ENCODE measurements at places on chromosomes 11 and 22. TPM values are rescaled to one million over a fixed set of nuclear protein-coding genes. Genes with fewer than 3 reads are reported as not detected.
A peak's percentile ranks its signal among the peaks of the same experiment; 100 is the strongest.

LMNTD2 gene
- polyA plus RNA-seq, result 1.1 TPM

SNX32 gene
- polyA plus RNA-seq, result 0.32 TPM

TAGLN gene
- polyA plus RNA-seq, result 0.39 TPM

KCNE3 gene
- polyA plus RNA-seq, result not detected

DNA sequence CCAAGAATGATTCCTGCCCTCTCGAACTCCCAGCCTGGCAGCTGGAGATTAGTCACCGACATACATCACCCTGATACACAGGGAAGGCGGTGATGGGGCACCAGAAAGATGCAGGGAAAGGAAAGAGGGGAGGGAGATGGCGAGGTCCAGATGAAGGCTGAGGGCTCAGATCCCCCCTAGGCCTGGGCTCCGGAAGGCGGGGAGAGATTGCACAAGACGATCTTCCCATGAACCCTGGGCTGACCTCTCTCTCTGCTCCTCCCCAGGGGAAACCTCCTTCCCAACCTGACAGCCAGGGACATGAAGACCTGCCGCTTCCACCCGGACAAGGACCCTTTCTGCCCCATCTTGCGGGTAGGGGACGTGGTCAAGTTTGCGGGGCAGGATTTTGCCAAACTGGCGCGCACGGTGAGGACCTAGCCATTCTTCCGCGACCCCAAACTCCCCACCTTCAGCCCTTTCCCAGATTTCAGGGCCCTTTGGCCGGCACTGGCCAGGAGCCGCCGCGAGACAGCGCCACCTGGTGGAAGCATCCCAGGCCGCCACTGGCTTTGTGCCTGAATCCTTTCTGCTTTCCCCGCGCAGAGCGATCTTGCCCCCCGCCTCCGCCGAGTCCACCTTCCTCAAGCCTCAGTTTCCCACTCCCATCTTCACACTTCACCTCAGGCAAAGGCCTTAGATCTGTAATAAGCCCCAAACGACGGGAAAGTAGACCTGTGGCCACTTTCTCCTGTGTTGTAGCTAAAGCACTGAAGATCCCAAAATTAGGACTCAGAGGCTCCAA is 11.5 kb downstream of the P2RX3 start:
- peak; percentile 34 for DNase-seq
- no peak overlapping the region for H3K27ac ChIP-seq
- peaks cover 4% of the 10 kb centered on the region for H3K4me1 ChIP-seq
- H3K27me3 ChIP-seq, result no peaks in the 10 kb centered on the region
- H3K36me3 ChIP-seq, result no peaks in the 10 kb centered on the region

DNA sequence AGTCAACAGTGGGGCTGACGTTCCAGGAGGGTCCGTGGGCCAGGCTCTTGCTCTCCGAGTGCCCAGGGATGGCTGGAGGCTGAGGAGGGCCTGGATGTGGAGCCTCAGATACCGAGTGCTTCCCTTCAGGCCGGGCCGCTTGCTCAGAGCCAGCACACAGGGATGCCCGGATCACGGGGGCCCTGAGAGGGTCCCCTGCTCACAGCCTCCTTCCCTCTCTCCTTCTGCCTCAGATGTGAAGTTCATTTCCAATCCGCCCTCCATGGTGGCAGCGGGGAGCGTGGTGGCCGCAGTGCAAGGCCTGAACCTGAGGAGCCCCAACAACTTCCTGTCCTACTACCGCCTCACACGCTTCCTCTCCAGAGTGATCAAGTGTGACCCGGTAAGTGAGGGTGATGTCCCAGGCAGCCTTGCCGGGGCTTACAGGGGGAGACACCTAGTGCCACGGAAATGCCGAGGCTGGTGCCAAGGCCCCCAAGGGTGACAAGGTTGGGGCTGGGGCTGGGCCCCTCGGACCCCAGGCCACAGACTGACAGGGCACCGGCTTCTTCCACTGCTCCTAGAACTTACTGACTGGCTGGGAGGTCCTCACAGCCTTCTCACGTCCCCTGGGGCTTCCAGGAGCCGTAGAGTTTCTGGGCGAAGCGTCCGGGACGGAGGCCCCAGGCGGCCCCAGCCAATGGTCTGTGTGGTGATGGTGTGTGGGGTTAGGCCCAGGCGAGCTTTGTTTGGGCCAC is 7.0 kb downstream of the CCND1 start:
- no peak for DNase-seq
- H3K27me3 ChIP-seq, result no peaks in the 10 kb centered on the region
- no peak overlapping the region for H3K27ac ChIP-seq
- H3K4me1 ChIP-seq, result no peaks in the 10 kb centered on the region
- no peaks in the 10 kb centered on the region for H3K36me3 ChIP-seq

DNA sequence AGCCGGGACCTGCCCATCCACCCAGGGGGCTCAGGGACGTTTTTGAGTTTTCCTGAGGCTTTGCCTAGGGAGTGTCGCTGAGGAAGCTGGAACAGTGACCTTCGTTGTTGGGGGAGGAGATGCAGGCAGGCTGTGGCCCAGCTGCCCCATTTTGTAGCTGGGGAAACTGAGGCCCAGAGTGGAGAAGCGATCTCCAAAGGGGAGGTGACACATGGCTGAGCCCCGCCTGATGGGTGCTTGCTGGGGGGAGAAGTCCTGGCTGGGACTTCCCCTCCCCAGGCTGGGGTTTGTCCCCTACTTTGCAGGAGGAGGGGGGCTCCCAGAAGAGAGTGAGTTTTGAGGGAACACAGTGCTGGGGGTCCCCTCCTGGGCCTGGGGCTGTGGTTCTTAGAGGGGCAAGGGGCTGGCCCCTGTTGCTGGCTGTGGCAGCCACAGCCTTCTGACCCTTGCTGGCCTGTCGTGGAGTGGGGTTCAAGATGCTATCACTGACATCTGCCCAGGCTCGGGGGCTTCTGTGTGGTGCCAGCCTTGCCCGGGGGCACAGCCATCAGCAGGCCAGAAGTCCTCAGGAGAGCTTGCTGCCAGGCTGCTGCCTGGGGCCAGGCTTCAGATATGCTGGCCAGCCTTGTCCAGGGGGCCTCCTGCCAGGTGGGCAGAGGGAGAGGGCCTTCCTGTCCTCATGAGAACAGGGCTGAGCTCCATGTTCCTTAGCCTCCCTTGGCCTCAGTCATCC is 21.4 kb downstream of the KCNQ1 start:
- DNase-seq, result no peak
- H3K27me3 ChIP-seq, result no peaks in the 10 kb centered on the region
- H3K27ac ChIP-seq, result no peak overlapping the region
- H3K36me3 ChIP-seq, result no peaks in the 10 kb centered on the region

DNA sequence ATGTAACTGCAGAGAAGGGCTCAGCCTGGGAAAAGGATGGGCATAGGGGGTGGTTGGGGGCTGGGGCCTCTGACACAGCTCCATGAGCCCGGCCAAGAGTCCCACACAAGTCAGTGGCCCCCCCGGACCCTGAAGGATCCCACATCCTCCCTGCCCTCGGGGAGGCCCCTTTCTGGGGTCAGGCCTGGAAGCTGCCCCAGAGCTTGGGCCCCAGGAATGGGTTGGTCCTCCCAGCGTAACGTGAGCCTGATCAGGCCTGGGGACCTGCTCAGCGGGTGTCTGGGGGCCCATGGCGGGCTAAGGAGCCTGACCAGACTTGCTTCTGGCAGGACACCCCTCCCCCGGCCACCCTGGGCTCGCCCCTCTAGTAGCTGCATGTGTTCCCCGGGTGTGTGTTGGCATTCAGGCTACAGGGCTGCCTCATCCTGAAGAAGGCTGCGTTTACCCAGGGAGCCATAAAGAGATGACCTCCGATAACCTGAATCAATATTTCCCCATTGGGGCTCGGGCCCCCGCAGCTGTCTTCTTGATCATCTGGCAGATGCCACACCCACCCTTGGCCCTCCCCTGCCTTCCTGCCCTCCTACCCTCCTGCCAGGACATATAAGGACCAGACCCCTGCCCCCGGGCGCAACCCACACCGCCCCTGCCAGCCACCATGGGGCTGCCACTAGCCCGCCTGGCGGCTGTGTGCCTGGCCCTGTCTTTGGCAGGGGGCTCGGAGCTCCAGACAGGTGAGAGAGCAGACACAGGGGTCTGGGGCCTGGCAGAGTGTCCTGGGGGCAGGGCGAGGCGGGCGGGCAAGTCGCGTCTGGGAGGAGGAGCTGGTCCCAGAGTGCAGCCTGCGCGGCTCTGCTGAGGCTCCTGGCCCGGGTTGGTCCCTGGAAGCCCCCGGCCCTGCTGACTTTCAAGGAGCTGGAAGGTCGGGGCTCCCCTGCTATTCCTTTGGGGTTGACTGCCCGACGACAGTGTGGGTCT is at the start of gene MUC2:
TSS of gene MUC2 (plus strand) at position 631 of the 978 bp plus-strand sequence.
- H3K36me3 ChIP-seq, result no peaks in the 10 kb centered on the region
- no peak within 1 kb of the TSS for H3K4me3 ChIP-seq
- no peaks in the 10 kb centered on the region for H3K27me3 ChIP-seq
- no peak within 1 kb of the TSS for H3K27ac ChIP-seq
- H3K4me1 ChIP-seq, result no peaks in the 10 kb centered on the region

DNA sequence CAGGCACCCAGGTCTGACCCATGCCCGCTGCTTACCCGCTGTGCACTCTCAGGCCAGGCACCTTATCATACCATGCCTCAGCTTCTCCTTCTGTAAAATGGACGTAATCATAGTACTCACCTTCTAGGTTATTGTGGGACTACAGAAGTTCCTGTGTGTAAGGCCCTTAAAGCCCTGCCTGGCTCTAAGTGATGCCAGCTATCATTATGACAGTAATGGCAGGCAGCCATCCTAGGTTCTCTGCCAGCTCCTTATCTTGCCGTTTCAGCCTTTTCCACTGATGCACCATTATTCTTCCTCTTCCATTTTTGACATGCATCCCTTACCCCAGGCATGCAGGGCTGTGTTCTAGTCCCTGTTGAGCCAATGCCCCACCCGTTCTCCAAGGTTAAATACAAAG is 57.9 kb downstream of the DBX1 start:
- no peaks in the 10 kb centered on the region for H3K4me1 ChIP-seq
- H3K4me3 ChIP-seq, result no peak overlapping the region
- H3K27ac ChIP-seq, result no peak overlapping the region
- no peak for DNase-seq

DNA sequence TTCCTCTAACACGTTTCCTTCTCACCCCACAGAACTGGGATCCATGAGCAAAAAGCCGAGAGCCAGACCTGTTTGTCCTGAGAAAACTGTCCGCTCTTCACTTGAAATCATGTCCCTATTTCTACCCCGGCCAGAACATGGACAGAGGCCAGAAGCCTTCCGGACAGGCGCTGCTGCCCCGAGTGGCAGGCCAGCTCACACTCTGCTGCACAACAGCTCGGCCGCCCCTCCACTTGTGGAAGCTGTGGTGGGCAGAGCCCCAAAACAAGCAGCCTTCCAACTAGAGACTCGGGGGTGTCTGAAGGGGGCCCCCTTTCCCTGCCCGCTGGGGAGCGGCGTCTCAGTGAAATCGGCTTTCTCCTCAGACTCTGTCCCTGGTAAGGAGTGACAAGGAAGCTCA is 24.0 kb downstream of the CD5 start:
- H3K27me3 ChIP-seq, result no peaks in the 10 kb centered on the region
- H3K27ac ChIP-seq, result no peak overlapping the region
- peaks cover 60% of the 10 kb centered on the region for H3K36me3 ChIP-seq
- H3K4me1 ChIP-seq, result peaks cover 16% of the 10 kb centered on the region
- no peak for DNase-seq

DNA sequence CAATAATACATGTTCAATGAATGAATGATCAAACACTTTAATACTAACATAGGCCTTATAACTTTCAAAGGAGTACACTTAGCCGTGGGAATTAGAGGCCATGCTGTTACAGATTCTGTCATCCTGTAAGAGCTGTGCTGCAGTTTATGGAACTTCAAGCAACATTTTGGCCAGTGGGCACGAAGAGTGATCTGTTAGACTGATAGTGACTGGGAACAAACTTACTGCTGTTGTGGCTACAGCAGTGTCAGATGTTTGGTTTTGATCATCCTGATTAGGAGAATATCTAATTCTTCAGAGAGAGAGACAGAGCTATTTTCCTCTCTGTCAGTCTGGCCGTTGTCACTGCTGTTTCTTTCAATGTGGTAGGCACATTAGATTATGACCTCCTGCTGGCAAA is 348.9 kb downstream of the NELL1 start:
- H3K36me3 ChIP-seq, result no peaks in the 10 kb centered on the region
- no peak overlapping the region for H3K27ac ChIP-seq
- H3K27me3 ChIP-seq, result no peaks in the 10 kb centered on the region
- DNase-seq, result no peak

GRCh38 chr11:10029386-10030121 is 264.5 kb downstream of the SBF2 start:
- no peaks in the 10 kb centered on the region for H3K36me3 ChIP-seq
- H3K4me1 ChIP-seq, result no peaks in the 10 kb centered on the region
- no peak overlapping the region for H3K4me3 ChIP-seq

GRCh38 chr11:35246745-35247144 is 107.8 kb downstream of the CD44 start:
- H3K27ac ChIP-seq, result peak overlapping the region; percentile 66
- H3K27me3 ChIP-seq, result no peaks in the 10 kb centered on the region
- H3K36me3 ChIP-seq, result no peaks in the 10 kb centered on the region

DNA sequence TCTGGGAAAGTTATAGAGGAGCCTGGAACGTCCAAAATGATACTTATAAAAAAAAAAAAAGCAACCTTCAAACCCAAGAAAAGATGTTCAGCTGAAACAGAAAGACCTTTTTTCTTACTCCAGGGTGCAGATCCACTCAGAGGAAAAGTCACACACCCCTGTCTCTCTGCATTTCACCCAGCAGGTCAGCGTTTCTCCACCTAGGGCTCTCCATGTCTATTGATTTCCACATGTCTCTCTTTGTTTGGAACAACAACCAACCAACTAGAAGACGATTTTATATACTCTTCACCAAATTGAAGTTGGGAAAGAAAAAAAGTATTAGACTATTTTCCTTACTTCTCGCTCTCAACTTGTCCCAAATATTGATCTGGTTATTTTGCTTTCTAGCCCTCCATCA is 42.2 kb upstream of the BLID start:
- no peak overlapping the region for H3K27ac ChIP-seq
- H3K4me1 ChIP-seq, result no peaks in the 10 kb centered on the region
- H3K27me3 ChIP-seq, result peaks cover 4% of the 10 kb centered on the region

DNA sequence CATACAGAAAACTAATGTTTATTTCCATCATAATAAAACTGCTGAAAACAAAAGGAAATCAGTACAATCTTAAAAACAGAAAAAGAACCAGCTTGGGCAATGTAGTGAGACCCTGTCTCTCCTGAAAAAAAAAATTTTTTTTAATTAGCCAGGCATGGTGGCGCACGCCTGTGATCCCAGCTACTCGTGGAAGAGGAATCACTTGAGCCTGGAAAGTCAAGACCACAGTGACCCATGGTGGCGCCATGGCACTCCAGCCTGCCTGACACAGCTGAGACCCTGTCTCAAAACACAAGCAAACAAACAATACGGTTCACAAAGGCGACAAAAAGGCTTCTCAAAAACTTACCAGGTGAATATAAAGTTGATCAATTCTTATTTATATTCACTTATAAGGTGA is 289.7 kb downstream of the BRD1 start:
- no peaks in the 10 kb centered on the region for H3K36me3 ChIP-seq
- no peak for DNase-seq
- H3K4me3 ChIP-seq, result no peak overlapping the region
- no peaks in the 10 kb centered on the region for H3K27me3 ChIP-seq
- H3K4me1 ChIP-seq, result no peaks in the 10 kb centered on the region
- H3K27ac ChIP-seq, result no peak overlapping the region

- H3K4me3 ChIP-seq, result no peak overlapping the region
- no peaks in the 10 kb centered on the region for H3K36me3 ChIP-seq
- no peak overlapping the region for H3K27ac ChIP-seq
- H3K4me1 ChIP-seq, result no peaks in the 10 kb centered on the region
- H3K27me3 ChIP-seq, result no peaks in the 10 kb centered on the region
Observed at GRCh38 chr11:104061853-104062521, 25.5 kb downstream of the DDI1 start.
